CD4-positive, alpha-beta memory T cell (primary cell): ENCODE measurements at places on chromosomes 3 and 15.

DNA sequence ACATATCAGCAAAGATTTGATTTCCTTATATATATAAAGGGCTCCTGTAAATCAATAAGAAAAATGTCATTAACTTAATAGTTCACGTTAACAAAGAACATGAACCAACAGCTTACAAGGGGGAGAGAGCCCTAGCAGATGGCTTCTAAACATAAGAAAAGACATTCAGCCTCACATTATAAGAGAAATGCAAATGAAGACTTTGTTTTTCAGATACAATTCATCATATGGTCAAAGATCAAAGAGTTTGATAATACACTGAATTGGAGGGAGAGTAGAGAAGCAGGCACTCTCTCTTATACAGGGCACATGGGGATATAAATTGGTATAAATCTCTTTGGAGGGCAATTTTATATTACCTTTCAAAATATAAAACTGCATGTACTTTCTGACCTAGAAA, 21.1 kb downstream of the RBP2 start:
- DNase-seq = no peak

- no peak for DNase-seq
Measured at GRCh38 chr3:194521510-194522260, 34.9 kb upstream of the ATP13A3 start.

DNA sequence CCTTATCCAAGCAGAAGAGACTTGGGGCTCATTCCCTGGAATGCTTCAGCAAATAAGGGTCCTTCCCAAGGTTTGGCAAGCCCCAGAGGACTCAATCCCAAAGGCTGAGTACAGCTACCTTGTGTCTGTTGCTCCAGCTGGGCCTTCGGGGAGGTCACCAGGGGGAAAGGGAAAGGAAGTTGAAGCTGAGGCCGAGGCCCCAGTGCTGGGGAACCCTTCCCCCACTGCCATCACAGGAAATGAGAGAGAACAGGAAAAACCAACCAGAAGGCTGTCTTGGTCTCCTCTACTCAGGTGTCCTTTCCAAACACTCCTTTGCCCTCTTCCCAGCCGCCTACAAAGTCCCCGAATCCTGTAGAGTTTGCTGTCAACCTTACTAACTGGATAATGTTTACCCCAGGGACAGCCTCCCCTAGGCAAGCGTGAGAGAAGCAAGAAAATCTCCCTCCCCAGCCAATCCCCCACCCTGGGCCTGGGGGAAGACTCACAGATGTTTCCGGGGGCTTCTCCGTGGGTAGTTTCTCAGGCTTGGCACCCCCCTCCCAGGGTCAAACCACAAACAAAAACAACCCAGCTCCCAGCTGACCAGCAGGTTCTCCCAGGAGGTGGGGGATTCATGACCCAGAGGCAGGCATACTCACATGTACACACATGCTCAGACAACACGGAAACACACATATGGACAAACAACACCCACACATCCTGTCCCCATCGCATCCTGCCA, 5.5 kb downstream of the CSRNP1 start:
- no peak for DNase-seq

- no peak for DNase-seq
Measured at GRCh38 chr3:19816631-19817030, 117.4 kb downstream of the EFHB start.

DNA sequence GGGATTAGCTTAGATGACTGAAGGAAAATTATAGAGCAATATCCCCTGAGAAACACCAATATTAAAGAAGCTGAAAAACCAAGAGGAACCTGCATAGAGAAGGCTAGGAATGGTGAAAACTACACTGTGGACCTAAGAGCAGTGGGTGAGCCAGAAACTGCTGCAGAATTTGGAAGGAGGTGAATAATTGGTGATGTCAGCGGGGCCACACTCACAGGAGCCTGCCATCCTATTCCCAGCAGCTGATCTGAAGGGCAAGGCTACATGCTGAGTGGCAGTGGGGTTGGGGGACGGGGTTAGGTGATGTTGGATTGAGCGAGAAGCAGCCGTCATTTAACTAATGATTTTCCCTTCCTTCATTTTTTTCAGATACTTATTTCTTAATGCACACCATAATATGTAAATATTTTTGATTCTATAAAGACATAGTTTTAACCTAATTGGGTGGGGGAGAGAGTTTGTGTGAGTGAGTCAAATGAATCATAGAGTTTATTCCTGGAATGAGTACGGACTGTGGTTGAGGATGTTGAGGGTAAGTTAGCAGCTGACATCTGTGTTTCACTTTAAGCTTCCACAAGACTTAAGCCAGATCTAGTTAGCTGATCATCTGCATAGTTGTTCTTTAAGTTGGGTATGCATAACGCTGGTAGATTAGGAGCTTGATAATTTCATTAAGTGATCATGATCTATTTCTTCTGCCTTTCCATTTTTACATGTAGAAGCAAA, 222.8 kb downstream of the PTPRG start:
- no peak for DNase-seq

- no peak for DNase-seq
Measured at GRCh38 chr3:149131589-149131988, 2.2 kb downstream of the HPS3 start.

- no peak for DNase-seq
Measured at GRCh38 chr15:27235681-27236080, 264.7 kb downstream of the GABRG3 start.

DNA sequence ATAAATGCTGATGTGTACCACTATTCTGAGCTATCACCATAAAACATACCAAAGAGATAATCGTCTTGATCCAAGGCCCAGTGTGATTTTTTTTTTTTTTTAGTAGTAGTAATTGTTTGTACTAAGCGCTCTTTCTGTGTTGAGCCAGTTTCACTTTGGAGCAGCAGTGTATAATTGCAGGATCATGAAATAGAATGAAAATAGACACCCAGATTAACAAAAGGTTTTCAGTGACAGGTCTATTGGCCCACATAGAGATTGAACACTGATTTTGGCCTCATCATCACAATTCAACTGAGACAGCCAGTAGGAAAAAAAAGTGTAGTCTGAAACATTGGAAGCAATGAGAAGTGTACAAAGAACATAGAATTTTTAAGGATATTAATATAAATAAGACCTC, 749.8 kb downstream of the NAALADL2 start:
- DNase-seq = no peak

- no peak for DNase-seq
Measured at GRCh38 chr3:49759226-49759625, 27.1 kb downstream of the IP6K1 start.
